RWPE2 (cell line): ENCODE measurements at places on chromosomes 4 and X.

DNA sequence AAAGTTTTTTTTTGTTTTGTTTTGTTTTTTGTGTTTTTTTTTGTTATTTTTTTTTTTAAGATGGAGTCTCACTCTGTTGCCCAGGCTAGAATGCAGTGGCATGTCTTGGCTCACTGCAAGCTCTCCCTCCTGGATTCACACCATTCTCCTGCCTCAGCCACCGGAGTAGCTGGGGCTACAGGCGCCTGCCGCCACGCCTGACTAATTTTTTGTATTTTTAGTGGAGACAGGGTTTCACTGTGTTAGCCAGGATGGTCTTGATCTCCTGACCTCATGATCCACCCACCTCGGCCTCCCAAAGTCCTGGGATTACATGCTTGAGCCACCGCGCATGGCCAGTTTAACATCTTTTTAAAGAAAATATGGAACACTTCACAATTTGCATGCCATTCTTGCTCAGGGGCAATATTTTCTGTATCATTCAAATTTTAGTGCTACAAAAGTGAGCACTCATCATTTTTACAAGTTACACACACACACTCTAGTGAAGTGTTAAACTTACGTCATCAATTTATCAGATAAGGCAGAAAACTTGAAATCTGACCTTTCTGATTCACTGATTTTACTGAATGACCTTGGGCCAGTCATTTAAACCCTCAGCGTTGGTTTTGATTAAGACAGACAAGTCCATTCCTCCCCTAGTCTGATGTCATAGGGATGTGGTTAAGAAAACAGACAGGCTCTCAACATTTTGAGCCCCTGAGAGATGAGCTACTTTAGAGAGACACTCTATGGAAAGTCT, 61.2 kb downstream of the TRIM2 start:
- no peaks in the 10 kb centered on the region for H3K36me3 ChIP-seq
- H3K27me3 ChIP-seq, result no peaks in the 10 kb centered on the region
- H3K4me3 ChIP-seq, result no peak overlapping the region
- no peaks in the 10 kb centered on the region for H3K4me1 ChIP-seq

DNA sequence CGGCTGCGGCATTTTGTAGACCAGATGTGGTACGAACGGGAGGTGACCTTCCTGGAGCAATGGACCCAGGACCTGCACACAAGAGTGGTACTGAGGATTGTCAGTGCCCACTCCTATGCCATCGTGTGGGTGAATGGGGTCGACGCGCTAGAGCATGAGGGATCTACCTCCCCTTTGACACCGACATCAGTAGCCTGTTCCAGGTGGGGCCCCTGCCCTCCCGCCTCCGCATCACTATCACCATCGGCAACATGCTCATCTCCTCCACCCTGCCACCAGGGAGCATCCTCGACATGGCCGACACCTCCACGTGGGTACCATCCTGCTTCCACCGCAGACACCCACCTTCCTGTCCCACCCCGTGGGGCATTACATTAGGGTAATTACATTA, 46.2 kb downstream of the SMARCA5 start:
- H3K27me3 ChIP-seq, result no peaks in the 10 kb centered on the region
- H3K27ac ChIP-seq, result no peak overlapping the region
- peaks cover 2% of the 10 kb centered on the region; the same call in 1 of the 2 replicates for H3K36me3 ChIP-seq
- no peak for DNase-seq
- peaks cover 5% of the 10 kb centered on the region for H3K4me1 ChIP-seq

DNA sequence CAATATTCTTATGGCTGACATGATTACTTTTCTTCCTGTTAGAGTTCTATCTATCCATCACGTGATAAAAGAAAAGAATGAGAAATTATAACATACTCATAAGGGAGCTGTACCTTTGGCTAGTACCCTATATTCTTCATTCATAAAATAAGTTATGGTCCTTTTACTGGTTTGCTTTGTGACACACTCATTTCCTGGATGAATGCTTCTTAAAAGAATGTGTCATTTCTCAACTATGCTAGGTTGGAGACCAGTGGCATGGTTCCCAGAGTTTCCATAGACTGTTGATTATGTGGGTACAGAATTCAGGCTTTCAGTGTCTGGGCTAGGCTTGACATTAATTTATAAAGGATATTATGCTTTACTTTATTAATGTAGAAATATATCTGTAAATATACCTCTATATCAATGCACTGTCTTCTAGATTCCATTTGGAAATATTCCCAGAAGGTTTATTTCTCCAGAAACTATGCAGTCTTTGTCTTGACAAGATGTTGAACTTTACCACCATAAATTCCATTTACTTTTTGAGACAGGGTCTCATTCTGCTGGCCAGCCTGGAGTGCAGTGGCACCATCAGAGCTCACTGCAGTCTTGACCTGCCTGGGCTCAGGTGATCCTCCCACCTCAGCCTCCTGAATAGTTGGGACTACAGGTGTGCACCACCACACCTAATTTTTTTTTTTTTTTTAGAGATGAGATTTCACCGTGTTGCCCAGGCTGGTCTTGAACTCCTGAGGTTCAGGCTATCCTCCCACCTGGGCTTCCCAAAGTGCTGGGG, 23.8 kb downstream of the NUDT6 start:
- H3K36me3 ChIP-seq, result peaks cover 24% of the 10 kb centered on the region
- peaks cover 39% of the 10 kb centered on the region for H3K4me1 ChIP-seq
- DNase-seq, result no peak
- no peak overlapping the region for H3K4me3 ChIP-seq
- peak overlapping the region; percentile 91 for H3K27ac ChIP-seq

GRCh38 chr4:143240939-143241679, 56.4 kb downstream of the USP38 start:
- no peaks in the 10 kb centered on the region for H3K27me3 ChIP-seq
- H3K4me3 ChIP-seq, result no peak overlapping the region
- no peaks in the 10 kb centered on the region for H3K4me1 ChIP-seq

- no peaks in the 10 kb centered on the region for H3K4me1 ChIP-seq
- no peaks in the 10 kb centered on the region for H3K36me3 ChIP-seq
- H3K4me3 ChIP-seq, result no peak overlapping the region
- no peak overlapping the region for H3K27ac ChIP-seq
Observed at GRCh38 chr4:70930530-70931256, 28.5 kb downstream of the MOB1B start.

GRCh38 chrX:9654929-9655328, 110.7 kb downstream of the GPR143 start:
- H3K4me1 ChIP-seq, result no peaks in the 10 kb centered on the region
- H3K27ac ChIP-seq, result no peak overlapping the region
- H3K36me3 ChIP-seq, result no peaks in the 10 kb centered on the region
- H3K27me3 ChIP-seq, result no peaks in the 10 kb centered on the region
- H3K4me3 ChIP-seq, result no peak overlapping the region

DNA sequence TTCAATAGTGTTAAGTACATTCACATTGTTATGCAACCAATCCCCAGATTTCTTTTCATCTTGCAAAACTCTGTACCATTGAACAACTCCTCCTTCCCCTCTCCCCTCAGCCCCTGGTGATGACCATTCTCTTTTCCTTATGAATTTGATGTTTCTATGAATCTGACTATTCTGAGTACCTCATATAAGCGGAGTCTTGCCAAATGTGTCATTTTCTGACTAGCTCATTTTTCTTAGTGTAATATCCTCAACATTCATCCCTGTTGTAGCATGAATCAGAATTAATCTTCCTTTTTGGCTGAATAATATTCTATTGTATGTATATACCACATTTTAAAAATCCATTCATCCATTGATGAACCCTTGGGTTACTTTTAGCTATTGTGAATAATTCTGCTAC, 34.0 kb downstream of the SMIM20 start:
- no peak overlapping the region for H3K27ac ChIP-seq
- no peaks in the 10 kb centered on the region for H3K4me1 ChIP-seq
- H3K4me3 ChIP-seq, result no peak overlapping the region
- H3K27me3 ChIP-seq, result no peaks in the 10 kb centered on the region
- DNase-seq, result no peak

GRCh38 chrX:27565992-27566391, 24.2 kb upstream of the DCAF8L2 start:
- H3K27ac ChIP-seq, result no peak overlapping the region
- DNase-seq, result no peak
- no peaks in the 10 kb centered on the region for H3K27me3 ChIP-seq
- H3K36me3 ChIP-seq, result no peaks in the 10 kb centered on the region

GRCh38 chr4:140012688-140013486, 141.1 kb downstream of the MAML3 start:
- H3K4me3 ChIP-seq, result no peak overlapping the region
- H3K27me3 ChIP-seq, result no peaks in the 10 kb centered on the region
- H3K27ac ChIP-seq, result no peak overlapping the region
- H3K36me3 ChIP-seq, result no peaks in the 10 kb centered on the region
- peaks cover 14% of the 10 kb centered on the region for H3K4me1 ChIP-seq

- H3K36me3 ChIP-seq, result no peaks in the 10 kb centered on the region
- H3K4me1 ChIP-seq, result no peaks in the 10 kb centered on the region
- H3K27me3 ChIP-seq, result no peaks in the 10 kb centered on the region
- H3K4me3 ChIP-seq, result no peak overlapping the region
Observed at GRCh38 chrX:58044130-58044529, 133.9 kb upstream of the ZXDA start.

GRCh38 chr4:76980261-76980660, 30.7 kb downstream of the SEPTIN11 start:
- peaks cover 21% of the 10 kb centered on the region for H3K4me1 ChIP-seq
- H3K36me3 ChIP-seq, result peaks cover 4% of the 10 kb centered on the region; the same call in 1 of the 2 replicates
- no peak for DNase-seq
- H3K27ac ChIP-seq, result no peak overlapping the region

- no peaks in the 10 kb centered on the region for H3K36me3 ChIP-seq
- no peak overlapping the region for H3K27ac ChIP-seq
- H3K4me1 ChIP-seq, result peaks cover 16% of the 10 kb centered on the region
- H3K4me3 ChIP-seq, result no peak overlapping the region
Observed at GRCh38 chrX:19695884-19696283, 180.6 kb upstream of the MAP3K15 start.

GRCh38 chr4:13527192-13527980, 16.9 kb downstream of the NKX3-2 start:
- no peak overlapping the region for H3K4me3 ChIP-seq
- H3K27me3 ChIP-seq, result peaks cover 96% of the 10 kb centered on the region
- no peak overlapping the region for H3K27ac ChIP-seq
- DNase-seq, result no peak
- H3K36me3 ChIP-seq, result no peaks in the 10 kb centered on the region

DNA sequence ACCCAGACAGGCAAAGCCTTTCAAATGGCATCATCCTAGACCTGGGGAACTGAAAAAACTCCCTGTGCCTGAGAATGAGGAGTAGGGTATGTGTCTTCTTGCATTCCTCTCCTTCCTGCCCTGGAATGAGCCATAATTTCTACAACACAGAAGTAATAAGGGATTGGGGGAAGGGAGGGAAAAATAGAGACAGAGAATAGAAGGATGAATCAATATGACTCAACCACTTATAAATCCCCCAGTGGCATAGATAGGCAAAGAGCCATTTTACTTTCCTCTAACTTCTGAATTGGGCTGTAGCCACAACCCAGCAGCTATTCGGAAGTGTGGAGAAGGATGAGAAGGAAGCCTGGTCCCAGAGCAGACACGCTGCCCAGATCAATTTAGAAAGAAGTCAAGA, 99.9 kb downstream of the NHS start:
- no peak overlapping the region for H3K27ac ChIP-seq
- no peak for DNase-seq
- H3K36me3 ChIP-seq, result no peaks in the 10 kb centered on the region
- H3K27me3 ChIP-seq, result no peaks in the 10 kb centered on the region
- H3K4me1 ChIP-seq, result no peaks in the 10 kb centered on the region
- no peak overlapping the region for H3K4me3 ChIP-seq

DNA sequence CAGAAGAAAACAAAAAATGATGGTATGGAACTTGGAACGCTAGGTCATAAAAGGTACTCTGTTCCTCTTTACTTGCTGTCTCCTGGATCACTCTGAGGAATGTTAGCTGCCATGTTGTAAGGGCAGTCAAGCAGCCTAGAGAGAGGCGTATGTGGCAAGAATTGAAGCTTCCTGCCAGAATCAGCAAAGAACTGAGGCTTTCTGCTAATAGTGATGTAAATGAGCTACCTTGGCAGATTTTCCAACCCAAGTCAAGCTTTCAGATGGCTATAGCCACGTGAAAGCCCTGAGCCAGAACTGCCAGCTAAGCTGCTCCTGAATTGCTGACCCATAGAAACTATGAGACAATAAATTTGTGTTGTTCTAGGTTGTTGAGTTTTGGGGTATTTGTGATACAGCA, 38.7 kb downstream of the AASDH start:
- H3K27me3 ChIP-seq, result no peaks in the 10 kb centered on the region
- no peaks in the 10 kb centered on the region for H3K4me1 ChIP-seq
- H3K36me3 ChIP-seq, result peaks cover 13% of the 10 kb centered on the region
- DNase-seq, result no peak
- H3K4me3 ChIP-seq, result no peak overlapping the region
- H3K27ac ChIP-seq, result no peak overlapping the region

GRCh38 chr4:143514497-143514896, 995 bp downstream of the SMARCA5 start:
- H3K4me3 ChIP-seq, result peak overlapping the region; percentile 89
- H3K4me1 ChIP-seq, result peaks cover 19% of the 10 kb centered on the region
- no peaks in the 10 kb centered on the region for H3K27me3 ChIP-seq
- peak; percentile 47 for DNase-seq
- H3K27ac ChIP-seq, result peak overlapping the region; percentile 87

DNA sequence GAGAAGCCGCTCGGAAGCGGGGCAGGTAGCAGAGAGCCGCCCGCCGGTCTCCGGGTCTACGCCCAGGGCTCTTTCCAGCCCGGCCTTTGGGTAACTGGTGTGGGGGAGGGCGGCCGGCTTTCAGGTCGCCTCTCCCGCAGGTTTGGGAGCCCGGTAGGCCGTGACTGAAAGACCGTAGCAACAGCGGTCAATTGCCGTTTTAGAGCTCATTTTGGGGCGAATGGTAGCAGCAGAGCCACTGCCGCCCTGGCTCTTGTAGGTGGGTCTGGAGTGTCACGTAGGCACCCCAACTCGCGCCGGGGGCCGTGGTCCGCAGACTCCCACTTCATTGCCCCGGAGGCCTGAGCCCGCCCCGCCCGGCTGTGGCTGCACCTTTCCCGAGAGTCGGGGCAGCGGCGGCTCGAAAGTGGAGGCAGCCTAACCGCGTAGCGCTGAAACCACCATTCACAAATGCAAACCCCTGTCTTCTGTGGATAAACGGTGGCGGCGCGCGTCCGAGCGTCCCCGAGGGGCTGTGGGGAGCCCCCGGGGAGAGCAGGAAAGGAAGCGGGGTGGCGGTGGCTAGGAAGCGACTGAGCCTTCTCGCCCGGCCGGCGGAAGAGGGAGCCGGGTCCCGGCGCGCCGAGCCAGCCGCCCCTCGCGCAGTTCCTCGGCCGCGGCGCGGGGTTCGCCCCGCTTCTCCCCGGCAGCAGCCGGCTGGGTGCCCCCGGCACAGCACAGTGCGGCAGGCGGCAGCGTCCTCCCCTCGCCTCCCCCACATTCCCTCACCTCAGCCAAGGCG, 2185.1 kb upstream of the TENM3 start:
- H3K27me3 ChIP-seq, result peaks cover 59% of the 10 kb centered on the region
- peak; percentile 55 for DNase-seq
- peak overlapping the region; percentile 38 for H3K4me3 ChIP-seq
- H3K36me3 ChIP-seq, result no peaks in the 10 kb centered on the region
- no peak overlapping the region for H3K27ac ChIP-seq

DNA sequence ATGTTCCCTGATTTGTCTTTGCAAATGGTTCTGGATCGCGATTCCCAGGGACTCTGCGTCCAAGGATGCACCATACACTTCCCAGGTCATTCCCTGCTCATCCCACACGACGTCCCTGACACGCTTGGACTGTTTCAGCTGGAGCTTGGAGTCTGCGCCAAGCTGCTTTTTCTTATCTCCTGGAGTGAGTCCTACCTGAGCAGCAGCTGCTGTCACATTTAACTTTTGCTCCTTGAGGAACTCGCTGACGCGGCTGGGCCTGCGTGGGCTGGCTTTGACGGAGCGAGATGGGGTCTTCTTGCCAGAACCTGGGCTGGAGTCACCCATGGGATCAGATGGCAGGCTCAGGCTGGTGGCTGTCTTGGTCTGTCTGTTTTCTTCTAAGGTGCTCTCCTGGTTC, 59.6 kb downstream of the GPRIN3 start:
- no peak overlapping the region for H3K4me3 ChIP-seq
- no peak overlapping the region for H3K27ac ChIP-seq
- no peak for DNase-seq
- H3K4me1 ChIP-seq, result no peaks in the 10 kb centered on the region
